ENCODE measurements at places on chromosomes 11 and 22.

DNA sequence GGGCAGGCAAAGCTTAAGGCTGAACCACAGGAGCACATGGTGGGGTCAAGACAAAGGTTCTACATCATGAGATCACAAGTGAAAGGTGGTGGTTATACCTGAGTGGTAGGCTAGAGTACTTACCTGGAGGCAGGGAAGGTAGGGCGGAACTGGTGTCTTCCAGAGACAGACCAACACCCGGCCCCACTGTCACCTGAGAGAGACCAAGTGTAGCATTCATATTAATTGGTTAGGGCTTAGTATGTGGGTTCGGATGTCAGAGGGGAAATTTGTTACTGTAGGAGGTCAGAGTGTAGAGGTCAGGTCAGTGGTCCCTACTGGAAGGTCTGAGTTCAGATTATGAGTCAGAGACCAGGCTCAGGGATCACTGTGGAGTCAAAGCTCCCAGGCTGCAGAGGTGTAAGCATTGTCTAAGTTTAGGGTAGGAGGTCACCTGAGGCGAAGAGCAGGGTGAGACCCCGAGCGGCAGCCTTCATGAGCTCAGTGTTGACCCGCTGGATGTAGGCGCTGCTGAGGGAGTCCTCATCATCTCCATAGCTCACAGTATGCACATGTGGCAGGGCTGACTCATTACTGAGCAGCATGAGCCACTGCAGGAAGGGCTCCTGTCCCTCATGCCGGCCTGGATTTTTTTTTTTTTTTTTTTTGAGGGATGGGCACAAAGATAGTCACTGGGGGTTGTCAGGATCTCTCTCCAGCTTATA lies 3.2 kb downstream of the TPP1 start:
- DNase-seq = no peak

- DNase-seq = no peak
Measured at GRCh38 chr22:47379037-47379436, 616.6 kb downstream of the TBC1D22A start.

DNA sequence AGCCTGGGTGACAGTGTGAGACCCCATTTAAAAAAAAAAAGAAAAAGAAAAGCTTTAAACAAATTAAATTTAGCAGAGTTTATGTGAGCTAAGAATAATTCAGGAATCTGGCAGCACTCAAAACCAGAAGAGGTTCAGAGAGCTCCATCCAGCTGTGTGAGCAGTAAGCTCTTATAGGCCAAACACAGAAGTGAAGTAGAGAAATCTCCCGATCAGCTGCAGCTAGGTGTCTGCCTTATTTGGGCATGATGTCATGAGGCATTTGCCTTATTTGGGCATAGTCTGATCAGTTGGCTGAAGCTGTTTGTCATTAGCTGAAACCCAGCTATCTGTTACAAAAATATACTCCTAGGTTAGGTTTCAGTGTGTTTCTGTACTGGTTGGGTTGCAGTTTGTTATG lies 8.2 kb downstream of the MS4A15 start:
- DNase-seq = no peak

DNA sequence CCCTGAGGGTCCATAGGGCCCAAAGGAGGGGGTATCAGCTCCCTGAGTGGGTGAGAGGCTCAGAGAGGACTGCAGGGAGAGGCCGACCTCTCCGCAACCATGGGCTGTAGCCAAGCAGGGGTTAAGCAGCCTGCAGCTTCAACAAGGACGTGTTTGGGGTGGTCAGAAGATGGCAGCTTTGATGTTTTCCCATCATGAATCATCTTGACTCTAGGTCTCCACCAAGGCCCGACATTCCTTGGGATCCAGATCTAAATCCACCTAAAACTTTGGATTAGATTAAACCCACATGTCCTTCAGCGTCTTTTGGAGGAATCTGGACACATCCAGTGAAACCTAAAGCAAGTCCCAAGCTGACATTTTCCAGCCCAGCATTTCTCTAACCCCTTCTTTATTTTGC lies 19.8 kb downstream of the FBLN1 start:
- no peak for DNase-seq

DNA sequence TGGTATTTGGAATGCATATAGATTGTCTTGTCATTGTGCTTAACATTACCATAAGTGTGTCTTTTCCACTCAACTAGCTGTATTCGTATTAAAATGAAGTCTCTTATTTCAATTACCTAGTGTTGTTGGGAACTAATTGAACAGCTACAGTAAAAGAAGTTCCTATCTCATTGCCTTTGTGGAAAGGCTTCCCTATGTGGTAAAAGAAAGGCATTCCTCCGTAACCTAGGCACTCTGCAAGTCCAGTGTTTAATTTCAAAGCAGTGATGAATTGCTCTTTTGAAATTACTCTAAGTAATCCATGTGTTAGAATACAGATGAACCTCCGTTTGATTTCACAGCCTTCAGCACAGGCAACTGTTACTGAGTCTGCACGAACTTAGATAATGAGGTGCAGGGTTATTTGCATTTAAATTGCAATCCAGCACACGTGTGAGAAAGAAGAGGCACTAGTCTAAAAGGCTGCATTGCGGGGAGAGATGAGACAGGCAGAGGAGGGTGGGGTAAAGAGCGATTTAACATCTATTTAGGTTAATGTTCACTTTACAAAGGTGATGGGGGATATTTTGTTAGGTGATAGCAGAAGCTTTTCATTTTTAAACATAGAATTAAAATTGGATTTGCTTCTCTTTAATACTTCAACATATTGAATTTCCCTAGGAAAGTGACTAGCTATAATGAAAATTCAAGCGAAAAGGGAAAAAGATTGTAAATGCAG lies 25.0 kb upstream of the CRTAM start:
- DNase-seq = no peak

DNA sequence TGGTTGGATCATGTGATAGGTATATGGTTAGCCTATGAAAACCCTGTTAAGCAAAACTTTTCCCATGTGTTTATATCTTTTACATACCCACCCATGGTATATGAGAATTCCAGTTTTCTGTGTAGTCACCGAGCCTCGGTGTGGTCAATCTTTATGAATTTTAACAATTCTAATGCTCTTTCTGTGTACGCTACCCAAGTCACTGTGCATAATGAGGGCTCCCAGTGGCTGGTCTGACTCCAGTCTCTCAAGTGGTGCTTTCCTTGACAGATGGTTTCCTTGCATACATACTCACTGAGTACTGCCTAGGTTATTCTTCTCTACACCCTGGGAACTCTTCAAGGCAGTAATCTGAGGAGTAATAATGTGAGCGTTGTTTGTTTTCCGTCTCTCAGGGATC lies 17.6 kb downstream of the MUC15 start:
- no peak for DNase-seq

DNA sequence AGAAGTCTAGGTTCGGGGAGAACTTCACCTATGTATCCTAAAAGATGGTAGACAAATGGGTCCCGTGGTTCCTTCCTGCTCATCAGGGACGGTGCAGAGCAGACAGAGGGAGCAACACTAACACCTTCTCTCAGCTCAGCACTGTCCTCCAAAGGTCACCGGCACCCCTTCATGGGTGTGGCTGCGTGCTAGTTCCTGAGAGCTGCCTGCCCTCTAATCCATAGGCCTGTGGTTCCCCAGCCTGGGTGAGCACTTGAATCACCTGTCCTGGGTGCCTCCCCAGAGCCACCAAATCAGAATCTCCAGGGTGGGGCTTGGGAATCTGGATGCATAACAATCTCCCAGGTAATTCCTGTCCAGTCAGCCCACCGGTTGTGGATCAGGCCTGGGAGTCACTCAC lies 113.9 kb upstream of the TMEM45B start:
- DNase-seq = no peak

DNA sequence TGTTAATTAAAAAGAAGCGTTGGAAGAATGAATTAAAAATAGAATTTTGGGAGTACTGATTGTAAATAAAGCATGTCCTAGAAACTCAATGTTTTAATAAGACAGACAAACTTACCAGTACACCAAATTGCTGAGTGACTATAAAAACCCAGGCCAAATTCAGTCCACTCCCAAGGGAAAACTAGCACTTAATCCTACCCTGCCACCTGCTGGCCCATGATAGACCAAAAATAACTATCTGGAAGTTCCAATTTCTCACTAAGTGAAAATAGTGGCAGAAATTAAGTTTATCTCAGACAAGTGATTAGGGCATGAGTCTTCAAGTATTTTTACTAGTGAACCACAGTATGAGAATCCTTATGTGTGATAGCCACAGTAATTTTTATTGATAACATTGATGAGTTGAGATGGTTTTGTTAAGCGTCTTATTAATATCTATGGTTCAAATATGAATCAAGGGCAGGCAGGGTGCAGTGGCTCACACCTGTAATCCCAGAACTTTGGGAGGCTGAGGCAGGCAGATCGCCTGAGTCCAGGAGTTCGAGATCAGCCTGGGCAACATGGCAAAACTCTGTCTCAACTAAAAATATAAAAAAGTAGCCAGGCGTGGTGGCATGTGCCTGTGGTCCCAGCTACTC lies 9.8 kb upstream of the DDX10 start:
- DNase-seq = no peak

DNA sequence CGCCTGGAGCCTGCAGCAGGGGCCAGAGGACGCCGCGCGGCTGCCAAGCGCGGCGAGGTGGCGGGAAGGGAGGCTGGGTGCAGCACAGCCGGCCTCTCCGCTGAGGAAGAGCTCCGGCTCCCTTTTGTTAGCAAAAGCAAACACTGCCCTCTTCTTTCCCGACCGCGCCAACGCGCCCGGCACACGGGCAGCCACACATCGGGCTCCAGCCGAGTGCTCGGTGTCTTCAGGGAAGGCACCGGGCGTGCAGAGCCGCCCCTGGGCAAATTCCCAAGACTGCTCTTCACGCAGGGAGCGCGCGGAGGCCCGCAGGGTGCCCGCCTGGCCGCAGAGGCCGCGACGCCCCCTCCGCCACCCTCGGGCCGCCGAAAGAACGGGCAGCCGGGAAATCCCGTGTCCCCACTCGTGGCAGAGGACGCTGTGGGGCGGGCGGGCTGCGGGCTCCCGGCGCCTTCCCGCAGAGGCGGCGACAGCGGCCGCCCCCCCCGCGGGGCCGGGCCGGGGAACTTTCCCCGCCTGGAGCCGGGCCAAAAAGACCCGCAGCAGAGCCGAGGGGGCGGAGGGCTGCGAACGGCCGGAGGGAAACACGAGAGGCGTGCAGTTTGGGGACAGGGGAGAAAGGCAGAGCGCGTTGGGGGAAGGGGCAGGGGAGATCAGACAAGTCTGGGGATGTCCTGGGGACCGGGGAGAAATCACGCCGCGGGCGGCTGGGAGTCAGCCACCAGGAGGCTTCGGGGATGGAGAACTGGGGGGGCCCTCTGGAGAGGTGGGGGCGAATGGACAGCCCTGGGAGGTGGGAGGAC lies 931 bp downstream of the CADM1 start:
- DNase-seq = no peak

DNA sequence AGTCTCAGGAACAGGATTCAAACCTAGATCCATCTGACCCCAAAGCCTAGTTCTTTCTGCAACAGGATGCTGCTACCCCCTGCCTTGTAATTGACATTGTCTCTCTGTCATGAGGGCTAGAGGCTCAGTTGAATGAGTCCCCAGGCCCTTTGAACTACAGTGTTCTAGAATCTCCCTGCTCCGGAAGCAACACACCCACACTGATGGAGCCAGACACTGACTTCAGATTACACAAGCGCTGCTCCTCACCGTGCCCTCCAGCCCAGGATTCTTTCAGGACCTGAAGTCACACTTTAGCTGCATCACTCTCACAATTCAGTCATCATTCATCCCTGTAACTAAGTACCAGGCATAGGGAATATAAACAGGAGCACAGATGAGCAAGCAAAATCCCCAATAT lies 69.6 kb downstream of the RAB30 start:
- no peak for DNase-seq
